ENCODE measurements at places on chromosomes 7 and 10. TPM values are rescaled to one million over a fixed set of nuclear protein-coding genes. Genes with fewer than 3 reads are reported as not detected.
A peak's percentile ranks its signal among the peaks of the same experiment; 100 is the strongest.

ELOVL3 gene
- not detected for total RNA-seq

MSMB gene
- not detected for total RNA-seq

OPALIN gene
- not detected for total RNA-seq

ACSM6 gene
- total RNA-seq: not detected

C10orf90 gene
- not detected for total RNA-seq

DYDC2 gene
- not detected for total RNA-seq

DNAH11 gene
- total RNA-seq: 2.1 TPM

PPP1R17 gene
- total RNA-seq: not detected

DNA sequence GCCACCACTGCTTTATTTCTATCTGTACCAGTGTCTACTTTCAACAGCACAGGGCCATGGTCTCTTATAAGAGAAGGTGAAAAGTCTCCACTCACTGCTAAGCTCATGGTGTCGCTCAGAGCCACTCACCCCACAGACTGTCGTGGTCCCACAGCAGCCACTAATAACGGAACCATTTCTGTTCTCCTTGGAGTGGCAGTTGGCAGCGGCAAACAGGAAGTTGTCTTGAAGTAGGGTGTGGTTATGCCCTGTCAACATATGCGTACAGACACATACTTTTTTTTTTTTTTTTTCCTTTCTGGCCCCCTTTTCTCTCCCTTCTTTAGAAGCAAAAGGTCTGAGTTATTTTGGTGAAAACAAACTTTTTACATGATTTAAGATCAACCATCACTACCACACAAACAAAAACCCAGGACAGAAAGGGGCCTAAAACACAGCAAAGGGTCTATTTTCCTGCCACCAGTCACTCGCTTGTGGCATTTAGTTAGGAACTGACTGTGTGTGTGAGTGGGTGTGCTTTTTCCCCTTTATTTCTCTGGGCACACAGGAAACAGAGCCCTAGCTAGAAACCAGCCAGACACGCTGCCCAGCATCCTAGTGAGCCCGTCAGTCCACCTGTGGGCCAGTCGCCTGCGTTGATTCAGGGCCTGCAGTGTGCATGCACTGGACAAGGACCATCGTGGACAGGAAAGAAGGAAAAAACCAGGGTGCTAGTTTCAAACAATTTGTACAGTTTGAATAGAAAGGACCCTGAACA lies 96.7 kb upstream of the EFCAB10 start:
- no peak overlapping the region for H3K27ac ChIP-seq
- DNase-seq: no peak
- peaks cover 9% of the 10 kb centered on the region for H3K4me1 ChIP-seq
- no peak overlapping the region for H3K4me3 ChIP-seq
- peaks cover 2% of the 10 kb centered on the region for H3K27me3 ChIP-seq

DNA sequence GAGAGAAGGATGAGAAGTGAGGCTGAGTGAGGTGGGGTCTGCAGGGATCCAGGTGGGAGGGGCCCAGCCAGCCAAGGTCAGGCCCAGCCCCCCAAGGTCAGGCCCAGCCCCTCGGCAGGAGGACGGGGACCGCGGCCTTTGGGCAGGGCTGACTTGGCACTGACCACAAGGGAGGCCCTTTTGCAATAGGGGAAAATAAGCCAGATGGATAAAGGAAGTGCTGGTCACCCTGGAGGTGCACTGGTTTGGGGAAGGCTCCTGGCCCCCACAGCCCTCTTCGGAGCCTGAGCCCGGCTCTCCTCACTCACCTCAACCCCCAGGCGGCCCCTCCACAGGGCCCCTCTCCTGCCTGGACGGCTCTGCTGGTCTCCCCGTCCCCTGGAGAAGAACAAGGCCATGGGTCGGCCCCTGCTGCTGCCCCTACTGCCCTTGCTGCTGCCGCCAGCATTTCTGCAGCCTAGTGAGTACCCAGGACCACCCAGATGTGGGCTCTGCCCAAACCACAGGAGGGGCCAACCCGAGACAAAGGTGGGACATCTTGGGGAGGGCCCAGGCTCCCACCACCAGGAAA lies at the start of gene PILRA:
TSS of gene PILRA (plus strand) at position 227 of the 571 bp plus-strand sequence. CDS start at position 397, 170 bp downstream.
- H3K27me3 ChIP-seq: peaks cover 6% of the 10 kb centered on the region
- H3K27ac ChIP-seq: peak within 1 kb of the TSS; percentile 70

DNA sequence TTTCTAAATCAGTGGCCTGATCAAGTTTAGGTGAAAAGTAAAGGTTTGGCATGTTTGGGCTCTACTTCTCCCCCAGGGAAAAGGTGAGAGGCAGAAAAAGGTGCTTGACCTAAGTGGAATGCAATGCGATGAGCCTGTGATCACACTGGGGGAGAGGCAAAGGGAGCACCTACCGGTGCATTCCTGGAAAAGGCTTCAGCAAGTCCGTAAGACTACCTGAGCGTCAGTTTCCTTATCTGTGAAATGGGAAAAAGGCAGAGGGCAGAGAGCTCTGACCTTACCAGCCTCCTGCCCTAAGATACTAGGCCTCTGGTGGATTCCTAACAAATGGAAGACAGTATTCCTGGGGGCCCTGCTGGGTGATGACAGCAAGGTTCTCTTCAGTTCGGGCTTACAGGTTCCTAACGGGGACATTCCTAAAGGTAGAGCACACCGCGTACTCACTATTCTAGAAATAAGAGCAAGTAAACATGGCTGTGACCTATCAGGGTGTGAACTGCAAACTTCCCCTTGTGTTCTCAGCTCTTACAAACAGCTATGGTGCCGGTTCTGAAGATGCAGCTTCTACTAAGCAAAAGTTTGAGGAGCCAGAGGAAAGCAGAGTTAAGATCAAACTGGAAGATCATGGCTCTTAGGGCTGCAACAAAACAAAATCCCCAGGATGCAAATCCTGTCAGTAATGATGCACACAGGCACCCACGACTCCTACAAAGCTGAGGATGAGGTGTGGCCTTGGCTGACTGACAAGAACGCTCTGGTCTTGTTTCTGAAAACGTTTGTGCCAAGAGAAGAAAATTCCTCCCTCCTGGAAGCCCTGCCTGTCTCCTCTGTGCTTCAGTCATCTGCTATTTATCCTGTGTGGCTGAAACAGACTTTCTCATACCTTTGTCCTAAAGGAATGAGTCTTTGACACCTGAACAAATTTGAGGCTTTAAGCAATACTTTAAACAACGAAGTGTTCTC lies 13.3 kb upstream of the ACSL5 start:
- peak overlapping the region; percentile 24 for H3K4me3 ChIP-seq
- peak; percentile 38 for DNase-seq
- 0 out of 2 replicates have a peak, but pooled peaks cover 9% of the 10 kb centered on the region for H3K27me3 ChIP-seq
- H3K4me1 ChIP-seq: peaks cover 43% of the 10 kb centered on the region
- H3K36me3 ChIP-seq: no peaks in the 10 kb centered on the region
- H3K27ac ChIP-seq: peak overlapping the region; percentile 48

DNA sequence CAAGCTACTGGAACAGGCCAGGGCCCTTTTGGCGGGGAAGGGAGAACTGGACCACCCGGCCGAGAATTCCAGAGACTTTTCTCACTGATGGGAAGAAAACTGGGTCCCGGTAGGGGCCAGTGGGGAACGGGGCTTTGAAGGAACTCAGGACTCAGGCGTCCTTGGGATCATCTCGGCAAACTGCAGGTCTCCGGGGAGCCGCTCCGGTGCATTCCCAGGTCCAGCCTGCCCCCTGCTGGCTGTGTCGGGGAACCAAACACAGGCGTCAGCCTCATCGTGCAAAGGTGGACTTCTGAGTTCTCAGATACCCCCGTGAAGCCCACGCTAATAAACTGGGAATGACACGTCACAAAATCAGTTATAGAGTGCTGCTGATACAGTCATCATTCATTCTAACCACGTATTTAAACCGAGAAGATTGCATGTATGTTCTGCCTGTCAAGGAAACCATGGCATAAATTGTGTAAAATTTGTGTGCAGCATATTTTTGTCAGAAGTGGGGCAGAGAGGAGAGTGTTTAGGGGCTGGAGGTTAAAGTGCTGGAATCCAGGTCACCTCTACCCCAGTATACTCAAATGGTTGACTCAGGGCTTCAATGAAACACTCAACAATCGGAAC lies 76.1 kb upstream of the CPXM2 start:
- no peak overlapping the region for H3K27ac ChIP-seq
- peak; percentile 28 for DNase-seq
- H3K4me1 ChIP-seq: peaks cover 20% of the 10 kb centered on the region
- no peaks in the 10 kb centered on the region for H3K36me3 ChIP-seq
- peaks cover 7% of the 10 kb centered on the region for H3K27me3 ChIP-seq

DNA sequence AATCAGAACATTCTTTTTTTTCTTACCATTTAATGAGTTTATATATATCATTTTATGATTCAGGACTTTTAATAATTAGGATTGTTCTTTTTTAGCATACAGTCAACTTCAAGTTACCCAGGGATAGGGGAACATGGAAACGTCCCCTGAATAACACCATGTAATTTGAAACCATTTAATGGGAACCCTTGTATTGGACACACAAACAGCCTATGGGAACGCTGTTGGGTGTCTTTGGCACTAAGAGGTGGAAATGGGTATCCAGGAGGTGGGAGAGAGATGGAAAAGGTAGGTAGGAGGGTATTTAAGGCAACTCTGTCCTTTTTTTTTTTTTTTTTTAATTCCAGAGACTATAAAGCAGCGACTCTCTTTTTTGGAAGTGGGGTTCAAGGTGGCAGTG lies 2.6 kb downstream of the LUC7L2 start:
- DNase-seq: no peak
- H3K4me3 ChIP-seq: peak overlapping the region; percentile 62
- H3K36me3 ChIP-seq: peaks cover 24% of the 10 kb centered on the region
- peaks cover 56% of the 10 kb centered on the region for H3K4me1 ChIP-seq
- peaks cover 6% of the 10 kb centered on the region for H3K27me3 ChIP-seq

GRCh38 chr10:127908106-127908958 lies 1.4 kb downstream of the PTPRE start:
- H3K27ac ChIP-seq: no peak overlapping the region
- H3K27me3 ChIP-seq: peaks cover 5% of the 10 kb centered on the region
- no peaks in the 10 kb centered on the region for H3K4me1 ChIP-seq
- no peaks in the 10 kb centered on the region for H3K36me3 ChIP-seq

- no peak overlapping the region for H3K4me3 ChIP-seq
- no peak for DNase-seq
- no peak overlapping the region for H3K27ac ChIP-seq
These were observed 96.7 kb downstream of the PAXIP1 start for GRCh38 chr7:154906201-154906600.

- DNase-seq: peak; percentile 66
- H3K4me3 ChIP-seq: no peak overlapping the region
- H3K4me1 ChIP-seq: peaks cover 38% of the 10 kb centered on the region
These were observed 128.4 kb downstream of the ABCA13 start for GRCh38 chr7:48299580-48300169.

GRCh38 chr7:20314198-20314597 lies 16.5 kb upstream of the ITGB8 start:
- H3K36me3 ChIP-seq: no peaks in the 10 kb centered on the region
- H3K27ac ChIP-seq: no peak overlapping the region
- no peaks in the 10 kb centered on the region for H3K27me3 ChIP-seq
- DNase-seq: no peak
- H3K4me1 ChIP-seq: no peaks in the 10 kb centered on the region

GRCh38 chr10:62069452-62070178 lies 168.1 kb downstream of the ARID5B start:
- peak overlapping the region; percentile 55 for H3K27ac ChIP-seq
- H3K4me1 ChIP-seq: peaks cover 55% of the 10 kb centered on the region
- peaks cover 80% of the 10 kb centered on the region for H3K36me3 ChIP-seq
- no peak for DNase-seq

- no peaks in the 10 kb centered on the region for H3K27me3 ChIP-seq
- H3K4me1 ChIP-seq: peaks cover 36% of the 10 kb centered on the region
- H3K4me3 ChIP-seq: no peak overlapping the region
- no peak for DNase-seq
- no peaks in the 10 kb centered on the region for H3K36me3 ChIP-seq
- 0 out of 2 replicates have a peak overlapping the region, but pooled peaks have one; percentile 16 for H3K27ac ChIP-seq
These were observed 123.2 kb downstream of the AVL9 start for GRCh38 chr7:32618470-32618869.

GRCh38 chr7:32587411-32587948 lies 92.2 kb downstream of the AVL9 start:
- peak overlapping the region; percentile 95 for H3K27ac ChIP-seq
- H3K4me1 ChIP-seq: peaks cover 78% of the 10 kb centered on the region
- DNase-seq: peak; percentile 69
- H3K27me3 ChIP-seq: no peaks in the 10 kb centered on the region

DNA sequence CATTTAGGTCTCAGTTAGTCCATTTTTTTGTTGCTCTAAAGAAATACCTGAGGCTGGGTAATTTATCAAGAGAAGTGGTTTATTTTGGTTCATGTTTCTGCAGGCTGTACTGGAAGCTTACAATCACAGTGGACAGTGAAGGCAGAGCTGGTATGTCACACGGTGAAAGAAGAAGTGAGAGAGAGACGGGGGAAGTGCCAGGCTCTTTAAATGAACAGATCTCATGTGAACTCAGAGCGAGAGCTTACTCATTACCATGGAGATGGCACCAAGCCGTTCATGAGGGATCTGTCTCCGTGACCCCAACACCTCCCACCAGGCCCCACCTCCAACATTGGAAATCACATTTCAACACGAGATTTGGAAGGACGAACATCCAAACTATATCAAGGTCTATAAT lies 18.9 kb upstream of the PNLIPRP3 start:
- no peak for DNase-seq
- H3K36me3 ChIP-seq: no peaks in the 10 kb centered on the region
- no peak overlapping the region for H3K27ac ChIP-seq

DNA sequence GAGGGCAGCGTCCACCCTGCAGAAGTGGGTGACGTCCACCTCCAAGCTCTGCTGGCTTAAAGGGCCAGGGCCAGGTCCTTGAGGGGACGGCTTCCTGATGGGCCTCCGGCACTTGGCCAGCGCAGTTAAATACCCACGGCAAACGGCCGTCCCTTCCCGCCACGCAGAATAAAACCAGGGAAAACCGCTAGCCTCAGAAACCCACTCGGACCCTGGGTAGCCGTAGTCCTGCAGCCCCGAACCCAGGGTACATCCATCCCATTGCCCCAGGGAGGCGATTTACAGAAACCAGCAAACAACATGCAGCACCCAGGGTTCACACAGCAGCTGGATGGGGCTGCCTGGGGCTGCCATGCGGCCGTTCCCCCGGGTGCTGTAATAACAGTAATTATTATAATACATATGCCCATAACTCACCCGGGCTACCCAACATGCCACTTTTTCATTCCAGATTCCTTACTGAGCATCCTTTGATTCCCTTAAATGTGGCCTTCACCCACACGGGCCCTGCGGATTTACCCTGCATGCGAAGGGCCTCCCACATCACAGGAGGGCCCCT lies 81.5 kb upstream of the PDGFA start:
- no peaks in the 10 kb centered on the region for H3K27me3 ChIP-seq
- H3K27ac ChIP-seq: no peak overlapping the region
- no peak overlapping the region for H3K4me3 ChIP-seq
- no peak for DNase-seq
- no peaks in the 10 kb centered on the region for H3K36me3 ChIP-seq

- no peak for DNase-seq
- H3K36me3 ChIP-seq: no peaks in the 10 kb centered on the region
- no peak overlapping the region for H3K27ac ChIP-seq
- no peaks in the 10 kb centered on the region for H3K4me1 ChIP-seq
These were observed 160.0 kb upstream of the ZNF804B start for GRCh38 chr7:88599528-88599927.

DNA sequence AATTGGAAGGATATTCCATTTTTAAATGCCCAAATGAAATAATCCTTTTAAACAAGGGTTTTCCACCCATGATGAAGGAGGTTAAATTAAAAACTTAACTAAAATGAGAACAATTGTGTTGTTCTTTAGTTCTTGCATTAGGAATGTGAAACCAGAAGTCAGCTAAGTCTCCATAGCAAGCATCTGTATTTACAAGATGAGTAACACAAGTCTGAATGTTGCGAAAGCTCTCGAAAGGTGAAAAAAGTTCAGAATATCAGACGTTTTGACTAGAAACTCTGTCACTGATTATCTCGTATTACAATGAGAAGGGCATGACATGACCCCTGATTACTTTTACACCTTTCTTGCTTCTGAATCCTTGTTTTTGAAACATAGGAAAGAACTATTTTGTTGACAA lies 149.6 kb downstream of the BICC1 start:
- H3K27ac ChIP-seq: peak overlapping the region; percentile 83
- no peaks in the 10 kb centered on the region for H3K27me3 ChIP-seq
- H3K36me3 ChIP-seq: peaks cover 49% of the 10 kb centered on the region
- DNase-seq: peak; percentile 89
- H3K4me1 ChIP-seq: peaks cover 85% of the 10 kb centered on the region

All from HFFc6 (cell line).